IMR-90 (cell line): ENCODE measurements at places on chromosomes 4 and X. TPM values are rescaled to one million over a fixed set of nuclear protein-coding genes. Genes with fewer than 3 reads are reported as not detected.
A peak's percentile ranks its signal among the peaks of the same experiment; 100 is the strongest.

MAGEA2B gene
- not detected in 2 replicates for total RNA-seq

RWDD4 gene
- total RNA-seq, result 8.8 and 22.2 TPM in 2 replicates

DNA sequence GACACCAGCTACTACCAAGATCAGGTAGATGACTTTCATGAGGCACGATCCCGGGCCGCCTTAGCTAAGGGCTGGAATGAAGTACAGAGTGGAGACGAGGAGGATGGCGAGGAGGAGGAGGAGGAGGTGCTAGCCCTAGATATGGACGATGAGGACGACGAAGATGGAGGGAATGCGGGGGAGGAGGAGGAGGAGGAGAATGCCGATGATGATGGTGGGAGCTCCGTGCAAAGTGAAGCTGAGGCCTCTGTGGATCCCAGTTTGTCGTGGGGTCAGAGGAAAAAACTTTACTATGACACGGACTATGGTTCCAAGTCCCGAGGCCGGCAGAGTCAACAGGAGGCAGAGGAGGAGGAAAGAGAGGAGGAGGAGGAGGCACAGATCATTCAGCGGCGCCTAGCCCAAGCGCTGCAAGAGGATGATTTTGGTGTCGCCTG is 481 bp downstream of the UTP3 start:
- DNase-seq, result no peak

DNA sequence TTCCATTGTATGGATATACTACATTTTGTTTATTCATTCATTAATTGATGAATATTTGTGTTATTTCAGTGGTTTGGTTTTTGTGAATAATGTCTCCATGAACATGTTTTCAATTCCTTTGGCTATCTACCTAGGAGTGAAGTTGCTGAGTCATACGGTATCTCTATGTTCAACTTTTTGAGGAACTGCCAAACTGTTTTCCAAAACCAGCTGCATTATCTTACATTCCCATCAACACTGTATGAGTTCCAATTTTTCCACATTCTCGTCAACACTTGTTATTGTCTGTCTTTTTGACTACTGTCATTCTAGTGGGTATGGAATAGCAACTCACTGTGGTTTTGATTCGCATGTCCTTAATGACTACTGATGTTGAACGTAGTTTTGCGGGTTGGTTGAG is 388.6 kb upstream of the MAGEB2 start:
- peak; percentile 9 for DNase-seq

- DNase-seq, result no peak
Measured at GRCh38 chr4:159416073-159416472, 313.2 kb downstream of the RAPGEF2 start.

DNA sequence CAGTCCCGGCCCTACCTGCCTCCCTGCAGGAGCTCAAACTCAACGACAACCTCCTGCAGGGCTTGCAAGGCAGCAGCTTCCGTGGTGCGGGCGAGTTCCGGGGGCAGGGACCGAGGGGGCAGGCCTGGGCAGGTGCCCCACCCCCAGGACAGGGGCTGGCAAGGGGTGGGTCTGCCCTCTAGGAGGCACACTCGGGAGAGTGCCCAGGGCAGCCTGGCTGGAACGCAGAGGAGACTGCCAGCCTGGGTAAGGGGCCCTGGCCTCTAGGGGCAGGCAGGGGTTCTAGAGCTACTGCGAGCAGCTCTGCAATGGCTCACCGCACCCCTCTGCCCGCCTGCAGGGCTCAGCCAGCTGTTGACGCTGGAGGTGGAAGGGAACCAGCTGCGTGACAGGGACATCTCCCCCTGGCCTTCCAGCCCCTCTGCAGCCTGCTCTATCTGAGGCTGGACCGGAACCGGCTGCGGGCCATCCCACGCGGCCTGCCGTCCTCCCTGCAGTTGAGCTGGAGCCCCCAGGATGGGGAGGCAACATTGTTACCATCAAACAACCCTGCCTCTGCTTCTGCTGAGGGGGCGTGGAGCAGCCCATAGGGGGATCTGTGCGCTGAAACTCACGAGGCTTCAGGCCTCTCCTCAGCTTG is 12.1 kb upstream of the HAUS7 start:
- DNase-seq, result no peak

DNA sequence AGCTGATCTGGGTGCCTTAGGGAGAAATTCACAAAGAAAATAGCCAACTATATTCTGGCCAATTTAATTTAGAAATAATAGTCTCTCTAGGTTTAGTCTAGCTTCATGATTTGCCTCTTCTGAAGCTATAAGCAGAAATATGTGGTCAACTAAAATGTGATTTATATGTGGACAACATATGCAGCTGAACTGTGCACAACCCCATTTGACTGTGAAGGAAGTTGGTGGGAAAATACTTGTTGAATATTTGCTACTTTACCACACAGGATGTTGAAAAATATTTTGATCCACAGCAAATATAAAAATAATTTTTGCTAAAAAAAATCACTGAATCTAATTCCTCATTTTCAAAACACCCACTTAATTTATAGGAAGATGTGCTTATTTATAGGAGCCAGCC is 15.7 kb upstream of the RNF128 start:
- DNase-seq, result no peak

GRCh38 chrX:41542135-41542534 is 95.0 kb downstream of the NYX start:
- peak; percentile 20 for DNase-seq

DNA sequence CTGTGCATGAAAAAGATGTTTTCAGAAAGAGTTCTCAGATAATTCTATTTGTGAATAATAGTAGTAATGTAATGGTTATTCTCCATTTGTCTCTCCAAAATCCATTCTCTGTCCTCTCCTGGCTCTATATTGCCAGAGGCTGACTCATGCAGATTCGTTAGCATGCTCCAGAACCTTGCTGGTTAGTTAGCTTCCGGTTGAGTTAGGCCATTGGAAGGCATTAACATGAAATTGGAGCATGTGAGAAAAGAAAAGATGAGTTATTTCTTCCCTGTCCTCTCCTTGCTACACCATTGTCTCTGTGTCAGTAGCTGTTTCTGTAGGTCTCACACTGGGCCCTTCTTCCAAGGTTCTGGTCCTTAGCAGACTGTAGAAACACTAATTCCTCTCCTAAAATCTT is 23.5 kb upstream of the PRDM8 start:
- DNase-seq, result peak; percentile 64
